ENCODE measurements at places on chromosomes 1 and 21. TPM values are rescaled to one million over a fixed set of nuclear protein-coding genes. Genes with fewer than 3 reads are reported as not detected.

GRCh38 chr1:236516929-236517704, 6.7 kb upstream of the LGALS8 start:
- no peak for DNase-seq

Gene ITLN2
- not detected for total RNA-seq

DNA sequence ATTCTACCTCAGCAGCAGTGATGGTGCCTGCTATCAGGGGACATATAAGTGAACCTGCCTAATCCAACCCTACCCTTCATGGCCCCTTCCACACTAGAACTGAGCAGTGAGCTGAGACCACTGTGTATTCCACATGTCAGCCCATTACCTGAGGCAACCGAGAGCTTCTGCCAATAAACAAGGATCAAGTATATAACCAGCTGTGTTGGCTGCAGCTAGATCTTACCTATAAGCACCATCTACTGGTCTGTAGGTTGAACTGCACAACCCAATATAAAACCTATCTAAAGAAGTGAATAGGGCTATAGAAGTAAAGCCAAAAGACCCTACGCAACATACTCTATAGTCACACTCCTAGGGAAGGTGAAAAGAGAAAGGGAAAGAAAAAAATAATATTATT, 376.9 kb downstream of the HHIPL2 start:
- no peak for DNase-seq

Gene DCST2
- total RNA-seq: 0.58 TPM

DNA sequence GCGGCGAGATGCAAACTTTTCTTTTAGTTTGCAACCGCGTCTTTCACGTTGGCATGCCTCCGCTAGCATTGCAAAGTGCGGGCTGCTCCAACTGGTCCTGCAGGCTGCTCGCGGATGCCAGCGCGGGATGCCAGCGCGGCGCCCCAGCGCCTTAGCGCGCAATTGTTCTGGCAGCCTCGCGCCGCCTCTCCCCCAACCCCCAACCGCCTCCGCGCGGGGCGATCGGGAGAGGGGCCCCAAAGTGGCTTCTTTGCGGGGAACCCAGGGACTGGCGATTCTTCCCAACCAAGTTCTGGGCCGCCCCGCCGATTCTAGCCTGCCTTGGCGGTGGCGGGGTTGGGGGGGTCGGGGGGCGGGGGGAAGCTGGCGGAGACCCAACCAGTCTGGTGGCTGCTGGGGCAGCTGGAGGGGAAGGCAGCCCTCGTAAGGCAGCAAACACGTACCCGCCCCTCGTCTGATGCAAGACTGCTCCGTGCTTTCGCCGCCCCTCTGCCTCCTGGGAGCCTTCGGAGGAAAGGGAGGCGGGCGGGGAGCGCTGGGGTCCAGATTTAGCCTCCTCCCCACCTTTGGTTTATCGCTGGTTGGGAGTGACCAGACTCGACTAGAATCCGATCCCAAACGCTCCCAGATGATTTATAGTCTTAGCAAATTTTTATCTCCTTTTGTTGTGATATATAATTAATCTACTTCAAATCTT, 756 bp downstream of the PHGDH start:
- DNase-seq: peak; percentile 72

DNA sequence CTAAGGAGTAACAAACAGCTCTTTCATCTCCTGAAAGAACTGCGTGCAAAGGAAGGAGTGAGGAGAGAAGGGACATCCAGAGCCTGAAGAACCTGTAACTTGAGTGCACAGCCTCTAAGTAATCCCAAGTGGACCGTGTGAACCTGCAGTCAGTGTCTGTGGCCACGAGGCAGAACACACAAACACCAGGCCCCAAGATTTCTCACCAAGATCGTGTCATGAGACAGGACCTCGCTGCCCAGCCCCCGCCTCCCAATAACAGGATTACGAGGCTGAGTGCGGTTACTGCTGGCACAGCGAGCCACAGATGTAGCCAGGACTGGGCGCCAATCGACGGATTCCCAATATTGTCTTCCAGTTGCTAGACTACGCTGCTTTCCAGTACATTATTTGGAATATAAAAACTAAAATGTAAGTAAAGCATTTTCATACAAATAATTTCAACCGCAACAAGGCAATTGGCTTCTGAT, 101.3 kb upstream of the SLC25A33 start:
- DNase-seq: peak; percentile 51

Gene EVA1C
- 20.4 TPM for total RNA-seq

Gene CHIA
- total RNA-seq: not detected

GRCh38 chr1:7863756-7864328, 11.0 kb upstream of the UTS2 start:
- no peak for DNase-seq

Gene OLFML3
- total RNA-seq: 27.2 TPM

- peak; percentile 61 for DNase-seq
Measured at GRCh38 chr1:15681349-15682292, 2.5 kb upstream of the PLEKHM2 start.

- no peak for DNase-seq
Measured at GRCh38 chr1:40267767-40268187, 9.7 kb downstream of the ZMPSTE24 start.

- no peak for DNase-seq
Measured at GRCh38 chr1:98086796-98087441, 166.1 kb upstream of the DPYD start.
